Activated naive CD8-positive, alpha-beta T cell treated with anti-CD3 and anti-CD28 coated beads for 36 hours (primary cell): ENCODE measurements at places on chromosomes 6 and 20.

GRCh38 chr6:11009353-11009752, 34.8 kb downstream of the ELOVL2 start:
- H3K4me1 ChIP-seq, result no peaks in the 10 kb centered on the region
- peaks cover 9% of the 10 kb centered on the region for H3K27me3 ChIP-seq
- no peak overlapping the region for H3K4me3 ChIP-seq
- no peak overlapping the region for H3K27ac ChIP-seq
- DNase-seq, result no peak

GRCh38 chr6:13331516-13332348, 3.4 kb upstream of the TBC1D7 start:
- H3K27ac ChIP-seq, result no peak overlapping the region
- H3K4me1 ChIP-seq, result peaks cover 28% of the 10 kb centered on the region
- H3K4me3 ChIP-seq, result no peak overlapping the region
- H3K36me3 ChIP-seq, result no peaks in the 10 kb centered on the region

DNA sequence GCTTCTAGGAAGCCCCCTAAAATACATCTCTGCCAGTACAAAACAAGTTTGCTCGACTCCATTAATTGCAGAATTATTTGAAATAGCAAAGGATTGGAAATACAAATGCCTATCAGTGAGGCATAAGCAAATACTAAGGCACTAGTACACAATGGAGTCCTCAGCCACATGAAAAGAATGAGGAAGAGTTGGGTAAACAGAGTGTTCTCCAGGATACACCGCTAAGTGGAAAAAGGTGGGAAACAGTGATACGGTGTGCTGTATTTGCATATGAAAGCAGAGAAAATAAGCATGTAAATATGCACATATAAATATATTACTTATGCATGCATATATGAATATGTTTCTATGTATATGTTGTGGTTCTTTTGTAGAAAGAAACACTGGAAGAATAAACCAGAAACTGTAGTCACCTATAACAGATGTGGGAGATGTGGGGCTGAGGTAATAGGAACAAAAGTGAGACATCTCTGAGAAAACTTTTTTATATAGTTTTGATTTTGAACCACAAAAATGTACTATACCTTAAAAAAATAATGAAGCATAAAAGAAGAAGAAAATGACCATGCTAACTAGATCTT, 143.4 kb upstream of the MYLIP start:
- no peak overlapping the region for H3K27ac ChIP-seq
- DNase-seq, result no peak
- H3K4me1 ChIP-seq, result peaks cover 7% of the 10 kb centered on the region

DNA sequence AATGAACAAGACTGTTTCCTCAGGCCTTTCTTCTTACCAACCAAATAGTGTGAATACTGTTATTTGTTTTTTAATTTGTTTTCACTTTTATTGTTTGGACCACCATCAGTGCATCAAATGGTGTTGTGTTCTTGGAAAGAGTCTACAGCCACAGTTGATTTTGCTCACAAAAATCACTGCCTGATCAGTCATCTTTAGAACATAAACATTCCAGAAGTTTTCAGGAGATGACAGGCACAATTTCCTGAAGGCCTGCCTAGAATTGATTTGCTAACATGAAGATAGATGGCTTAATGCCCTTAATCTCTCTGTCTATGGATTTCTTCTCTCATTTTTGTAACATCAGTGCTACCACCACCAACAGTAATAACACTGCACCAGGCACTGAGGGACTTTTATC, 13.5 kb downstream of the IL22RA2 start:
- no peaks in the 10 kb centered on the region for H3K36me3 ChIP-seq
- no peak for DNase-seq
- H3K4me1 ChIP-seq, result peaks cover 18% of the 10 kb centered on the region
- peaks cover 49% of the 10 kb centered on the region for H3K27me3 ChIP-seq
- no peak overlapping the region for H3K4me3 ChIP-seq
- no peak overlapping the region for H3K27ac ChIP-seq

DNA sequence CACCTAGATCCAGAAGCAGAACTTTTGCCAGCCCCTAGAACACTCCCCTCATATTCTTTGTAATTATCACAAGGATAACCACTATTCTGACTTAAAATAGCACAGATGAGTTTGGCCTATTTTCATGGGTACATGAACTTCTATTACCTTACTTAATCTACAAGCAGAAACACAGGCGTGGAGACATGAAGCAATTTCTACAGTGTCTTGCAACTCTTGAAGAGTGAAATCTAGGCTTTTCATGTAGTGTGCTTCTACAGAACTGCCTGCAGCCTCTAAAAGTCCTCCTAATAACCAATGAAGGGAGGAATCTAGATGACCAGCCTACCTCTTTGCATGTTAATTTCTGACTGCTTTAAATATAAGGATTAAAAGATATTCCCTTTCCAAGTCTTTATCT, 82.7 kb downstream of the EPM2A start:
- no peak overlapping the region for H3K27ac ChIP-seq
- no peaks in the 10 kb centered on the region for H3K27me3 ChIP-seq
- H3K4me1 ChIP-seq, result peaks cover 3% of the 10 kb centered on the region
